ENCODE measurements at places on chromosomes 2 and 18.

DNA sequence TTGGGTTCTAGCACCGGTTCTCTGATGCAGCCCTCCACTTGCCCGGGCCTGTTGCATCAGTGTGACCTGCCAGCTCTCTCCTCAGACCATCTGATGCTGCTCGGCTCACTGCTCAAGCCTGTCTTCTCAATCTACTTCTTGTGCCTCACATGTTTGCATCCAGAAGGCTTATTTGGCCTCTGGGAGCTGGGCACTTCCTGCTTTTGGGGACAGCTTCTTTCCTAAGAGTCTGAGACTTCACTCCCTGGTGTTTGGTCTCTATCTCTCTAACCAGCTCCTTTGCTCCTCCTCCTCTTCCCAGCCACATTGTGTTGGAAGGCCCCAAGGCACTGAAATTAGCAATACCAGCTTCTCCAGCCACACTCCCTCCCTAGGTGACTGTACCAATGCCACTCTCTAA is 212.8 kb downstream of the CDCA7 start:
- no peak for DNase-seq

DNA sequence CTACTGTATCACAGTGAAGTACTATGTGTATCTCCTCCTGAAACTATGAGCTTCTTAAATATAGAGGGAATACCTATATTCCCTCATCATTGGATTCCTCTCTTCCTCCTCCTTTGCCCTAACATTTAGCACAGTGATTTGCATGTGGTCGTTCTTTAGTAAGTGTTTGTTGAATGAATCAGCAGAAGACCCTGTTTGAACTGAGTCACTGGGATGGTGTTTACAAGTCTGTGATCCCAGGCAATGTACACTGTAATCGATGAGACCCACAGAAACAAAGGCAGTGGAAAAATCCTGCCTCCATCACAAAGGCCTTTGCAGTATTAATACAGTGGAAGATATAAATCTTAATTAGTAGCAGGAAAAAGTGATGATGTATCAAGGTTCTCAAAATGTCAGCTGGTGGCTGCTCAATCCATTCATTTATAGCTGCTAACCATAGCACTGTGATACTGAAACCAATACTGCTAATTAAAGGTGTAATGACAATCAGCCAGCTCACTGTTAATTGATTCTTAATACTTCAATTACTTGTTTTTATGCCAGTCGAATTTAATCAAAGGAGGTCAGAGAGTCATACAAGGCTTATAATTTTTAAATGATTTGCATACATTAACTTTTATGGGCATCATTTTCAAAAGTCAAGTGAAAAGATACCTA is 20.8 kb upstream of the MYO3B start:
- no peak for DNase-seq

DNA sequence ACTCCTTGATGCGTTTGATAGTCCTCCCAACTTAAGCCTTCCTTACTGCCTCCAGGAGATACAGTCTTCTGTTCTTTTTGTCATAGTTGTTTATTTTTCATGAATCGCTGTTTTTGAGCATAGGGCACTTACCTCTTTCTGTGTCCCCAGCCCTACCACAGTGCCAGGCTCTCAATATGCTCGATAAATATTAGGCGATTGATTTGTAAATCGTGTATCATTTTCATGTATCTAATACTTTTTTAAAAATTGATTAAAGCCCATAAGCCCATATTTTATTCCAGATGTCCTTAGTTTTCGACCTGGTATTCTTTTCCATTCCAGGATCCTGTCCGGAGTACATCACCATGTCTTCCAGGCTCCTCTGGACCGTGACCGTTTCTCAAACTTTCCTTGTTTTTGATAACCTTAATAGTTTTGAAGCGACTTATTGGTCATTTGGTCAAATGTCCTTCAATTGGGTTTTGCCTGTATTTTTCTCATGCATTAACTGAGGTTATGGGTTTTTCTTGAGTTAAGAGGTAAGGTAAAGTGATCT is 444 bp upstream of the MMADHC start:
- no peak for DNase-seq

- no peak for DNase-seq
Observed at GRCh38 chr2:9692456-9693195, 61.8 kb upstream of the YWHAQ start.

- DNase-seq = no peak
Observed at GRCh38 chr2:40653829-40654228, 201.9 kb upstream of the SLC8A1 start.

DNA sequence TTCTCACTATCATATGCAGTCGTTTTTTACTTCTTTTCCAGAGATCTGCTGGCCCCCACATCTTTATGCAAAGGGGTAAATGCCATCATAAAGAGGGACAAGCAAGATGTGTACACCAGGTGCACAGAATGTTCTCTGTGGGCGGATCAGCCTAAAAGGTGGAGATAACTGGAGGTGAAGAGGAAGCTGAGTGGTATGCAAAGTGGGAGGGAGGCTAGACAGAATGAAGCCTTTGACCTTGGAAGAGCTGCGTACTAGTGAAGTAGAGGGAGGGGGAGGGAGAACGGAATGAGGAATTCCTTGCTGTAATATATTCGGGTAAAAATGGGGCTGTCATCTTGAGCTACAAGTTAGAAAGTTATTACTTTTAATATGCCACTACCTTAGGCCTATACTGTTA is 287.5 kb upstream of the VRK2 start:
- no peak for DNase-seq

DNA sequence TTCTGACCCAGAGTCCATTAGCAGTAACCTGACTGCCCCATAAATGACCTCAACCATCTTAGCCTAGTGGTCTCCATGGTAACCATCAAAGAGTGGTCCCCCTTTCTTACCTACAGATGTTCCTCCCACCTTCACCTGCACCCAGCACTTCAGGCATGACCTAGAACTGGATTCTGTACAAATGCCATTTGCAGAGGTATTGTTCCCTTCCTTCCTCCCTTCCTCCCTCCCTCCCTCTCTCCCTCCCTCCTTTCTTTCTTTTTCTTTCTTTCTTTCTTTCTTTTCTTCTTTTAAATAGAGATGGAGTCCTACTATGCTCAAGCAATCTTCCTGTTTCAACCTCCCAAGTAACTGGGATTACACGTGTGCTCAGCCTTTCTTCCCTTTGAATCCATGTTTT is 114.6 kb upstream of the SLC1A4 start:
- no peak for DNase-seq

DNA sequence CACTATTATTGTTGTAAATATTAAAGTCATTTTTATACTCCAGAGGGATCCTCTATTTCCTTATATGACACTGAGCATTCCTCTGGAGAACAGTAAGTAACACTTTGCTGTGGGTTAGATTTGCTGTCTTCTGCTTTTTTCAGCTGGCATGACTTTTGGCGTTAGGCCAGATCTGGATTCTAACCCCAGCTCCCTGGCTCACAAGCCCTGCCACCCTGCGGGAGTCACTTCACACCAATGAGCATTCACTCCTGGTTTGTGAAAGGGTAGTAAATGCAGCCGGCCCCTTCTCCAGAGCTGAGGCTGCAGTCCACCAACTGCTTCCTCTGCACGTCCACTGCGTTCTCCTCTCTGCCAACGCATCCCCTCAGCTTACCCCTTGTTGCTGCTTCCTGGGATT is 373.8 kb upstream of the RAB6C start:
- no peak for DNase-seq

DNA sequence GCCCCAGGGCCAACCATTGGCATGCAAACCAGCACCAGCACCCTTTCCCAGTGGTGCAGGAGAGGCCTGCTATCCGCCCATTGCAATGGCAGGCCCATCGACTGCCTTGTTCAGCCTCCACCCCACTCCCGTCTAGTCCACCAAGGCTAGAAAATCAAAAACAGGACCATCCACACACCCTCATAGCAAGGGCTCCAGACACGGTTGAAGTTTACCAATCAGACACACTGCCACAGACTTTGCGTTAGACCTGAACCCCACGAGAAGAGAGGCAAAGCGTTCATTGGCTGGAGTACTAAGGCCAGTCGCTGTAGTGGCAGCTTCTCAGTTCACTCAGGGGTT is 95.3 kb upstream of the TEX51 start:
- no peak for DNase-seq

DNA sequence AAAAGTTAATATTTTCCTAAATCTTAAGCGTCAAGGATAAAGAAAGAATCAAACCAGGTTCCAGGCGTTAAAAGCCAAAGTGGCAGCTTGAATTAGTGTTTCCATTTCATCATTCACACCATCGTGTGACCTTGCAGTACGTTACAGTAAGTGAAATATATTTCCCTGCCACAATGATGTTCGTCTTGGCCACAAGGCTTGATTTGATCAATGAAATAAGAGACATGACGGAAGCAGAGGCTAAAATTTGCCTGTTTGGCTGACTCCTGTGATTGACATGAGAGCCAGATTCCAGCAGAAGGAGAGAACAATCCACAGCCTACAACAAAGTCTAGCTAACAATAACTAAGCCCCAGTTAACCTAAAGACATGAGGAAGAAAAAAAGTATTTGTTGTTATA is 62.0 kb downstream of the ASXL2 start:
- DNase-seq = no peak

DNA sequence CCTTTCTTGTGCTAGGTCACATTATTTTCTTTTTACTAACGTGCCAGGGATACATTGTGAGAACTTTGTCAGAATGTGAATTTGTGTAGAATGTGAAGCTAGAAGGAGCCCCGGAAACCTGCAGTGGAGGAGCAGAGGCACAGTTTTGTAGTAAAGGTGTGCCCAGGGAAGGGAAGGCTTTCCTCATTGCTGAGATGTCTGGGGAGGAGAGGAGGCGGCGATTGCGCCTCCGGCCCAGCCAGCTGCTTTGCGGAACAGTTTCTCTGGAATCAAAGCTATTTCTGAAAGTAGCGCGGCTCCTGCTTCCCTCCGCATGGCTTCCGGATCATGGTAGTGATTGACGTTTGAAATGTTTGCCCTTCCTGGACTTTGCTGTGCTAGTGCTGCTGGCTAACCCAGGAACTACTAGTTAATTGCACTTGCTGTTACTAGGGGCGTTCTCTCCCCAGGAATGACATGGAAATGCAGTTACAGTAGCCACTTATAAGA is 83.1 kb upstream of the RBM44 start:
- DNase-seq = no peak

DNA sequence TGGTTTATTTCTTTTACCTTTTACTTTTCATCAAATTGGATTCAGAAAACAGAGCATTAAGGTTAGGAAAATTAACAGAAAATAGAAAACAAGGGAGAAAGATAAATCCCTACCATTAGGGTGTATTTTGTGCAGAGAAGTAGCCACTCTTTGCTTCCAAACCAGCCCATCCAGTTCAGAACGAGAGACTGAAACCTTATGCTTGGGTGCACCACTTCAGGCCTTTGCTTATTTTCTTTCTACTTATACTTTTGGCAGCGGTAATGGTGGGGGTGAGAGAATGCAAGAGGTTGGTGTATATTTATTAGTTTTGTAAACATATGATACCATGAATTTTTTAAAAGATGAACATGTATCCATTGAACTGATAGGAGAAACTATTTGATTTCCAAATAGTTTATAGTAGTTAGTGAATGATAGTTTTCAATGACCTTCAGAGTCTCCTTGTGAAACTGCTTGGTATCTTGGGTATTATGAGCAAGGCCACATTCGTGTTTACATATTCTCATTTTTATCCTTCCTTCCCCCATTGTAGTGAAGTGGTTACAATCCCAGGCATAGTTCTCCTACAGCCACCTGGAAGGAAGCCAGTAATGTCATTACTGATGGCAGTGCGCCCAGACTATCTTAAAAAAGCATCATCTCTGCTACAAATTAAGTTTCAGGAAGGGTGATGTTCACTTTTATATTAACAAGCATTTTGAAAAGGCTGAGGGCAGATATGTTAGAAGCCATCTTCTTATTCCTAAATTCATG is 60.8 kb downstream of the MFSD6 start:
- DNase-seq = no peak

GRCh38 chr2:127455566-127456493 is 37.6 kb downstream of the PROC start:
- no peak for DNase-seq

- no peak for DNase-seq
Observed at GRCh38 chr2:155309483-155309882, 611.0 kb downstream of the KCNJ3 start.

- DNase-seq = no peak
Observed at GRCh38 chr2:172643142-172643541, 87.3 kb downstream of the PDK1 start.

DNA sequence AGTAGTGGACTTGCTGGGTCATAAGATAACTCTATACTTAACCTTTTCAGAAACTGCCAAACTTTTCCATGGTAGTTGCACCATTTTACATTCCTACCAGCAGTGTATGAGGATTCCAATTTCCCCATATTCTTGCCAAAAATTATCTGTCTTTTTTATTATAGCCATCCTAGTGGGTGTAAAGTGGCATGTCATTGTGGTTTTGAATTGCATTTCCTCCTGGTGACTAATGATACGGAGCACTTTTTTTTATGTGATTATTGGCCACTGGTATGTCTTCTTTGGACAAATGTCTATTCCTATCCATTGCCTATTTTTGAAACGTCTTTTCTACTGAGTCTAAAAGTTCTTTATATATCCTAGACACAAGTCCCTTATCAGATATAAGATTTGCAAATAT is 44.3 kb downstream of the CACNB4 start:
- DNase-seq = no peak

- no peak for DNase-seq
Observed at GRCh38 chr2:98541489-98541888, 66.8 kb downstream of the COA5 start.

GRCh38 chr18:64191069-64191468 is 42.2 kb upstream of the LINC00305 start:
- no peak for DNase-seq

DNA sequence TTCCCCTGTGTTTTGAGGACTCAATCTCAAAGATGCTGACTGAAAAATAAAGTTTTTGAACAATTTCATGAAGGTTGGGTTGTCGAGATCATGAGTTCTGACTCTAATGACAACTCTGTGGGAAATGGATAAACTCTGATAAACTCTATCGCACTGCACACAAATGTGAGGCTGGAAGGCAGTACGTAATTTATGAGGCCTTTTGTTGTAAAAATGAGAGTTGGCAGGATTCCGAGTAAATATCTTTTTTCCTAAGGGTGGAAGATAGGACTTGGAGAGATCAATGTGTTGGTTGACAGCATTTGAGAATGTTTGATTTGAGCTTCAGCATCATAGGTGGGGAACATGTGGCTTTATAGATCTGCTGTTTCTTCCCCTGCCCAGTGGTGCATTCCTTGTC is 90.4 kb downstream of the SPTBN1 start:
- no peak for DNase-seq

GRCh38 chr18:68725346-68725745 is 10.4 kb upstream of the TMX3 start:
- no peak for DNase-seq

All from hypothalamus (tissue), 51 donors.